CD4-positive, alpha-beta T cell treated with Interleukin-4 for 4 hours (primary cell): ENCODE measurements at places on chromosomes 7 and 10.

- DNase-seq, result no peak
Measured at GRCh38 chr7:24972166-24972477, 7.9 kb downstream of the OSBPL3 start.

GRCh38 chr10:35341521-35341920, 5.2 kb downstream of the CCNY start:
- peak; percentile 30 for DNase-seq

DNA sequence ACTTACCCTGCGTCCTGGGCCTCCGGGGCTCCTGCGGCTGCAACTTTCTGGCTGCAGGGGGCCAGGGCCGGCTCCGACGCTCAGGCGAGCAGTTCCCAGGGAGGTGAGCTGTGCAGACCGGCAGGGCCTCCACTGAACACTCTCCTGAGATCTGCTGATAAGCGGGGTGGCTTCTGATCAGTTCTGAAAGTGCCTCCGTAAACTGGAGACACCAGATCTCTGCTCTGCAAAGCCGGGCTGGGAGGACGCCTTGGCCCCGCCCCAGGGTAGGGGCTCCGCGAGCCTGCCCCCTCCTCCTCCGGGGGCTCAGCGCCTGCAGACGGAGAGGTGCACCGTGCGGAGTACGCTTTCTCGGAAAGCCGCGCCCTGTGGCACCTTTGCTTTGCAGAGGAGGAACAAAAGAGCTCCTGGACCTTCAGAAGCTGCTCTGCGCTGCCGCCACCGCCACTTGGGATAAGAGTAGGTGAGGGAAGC, 141.3 kb upstream of the VKORC1L1 start:
- no peak for DNase-seq

DNA sequence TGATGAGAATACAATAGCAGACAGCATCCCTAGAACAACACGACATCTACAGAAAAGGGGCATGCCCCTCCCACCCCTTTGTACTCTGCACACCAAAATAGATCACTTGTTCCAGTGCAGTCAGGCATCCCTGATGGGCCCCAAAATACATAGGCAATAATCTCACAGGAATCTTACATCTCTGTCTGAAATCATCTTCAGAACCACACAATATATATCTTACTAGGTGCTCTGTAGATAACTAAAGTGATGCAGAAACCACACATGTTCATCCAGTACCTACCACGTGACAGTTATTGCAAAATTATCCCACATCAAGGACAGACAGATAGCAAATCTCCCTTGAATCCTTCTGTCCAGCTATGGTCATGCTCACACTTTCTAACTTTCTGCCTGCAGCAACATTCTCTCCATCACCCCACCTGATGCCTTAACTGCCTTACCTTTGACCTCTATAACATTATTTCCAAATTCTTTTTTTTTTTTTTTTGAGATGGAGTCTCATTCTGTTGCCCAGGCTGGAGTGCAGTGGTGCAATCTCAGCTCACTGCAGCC, 30.7 kb downstream of the ST8SIA6 start:
- DNase-seq, result no peak

DNA sequence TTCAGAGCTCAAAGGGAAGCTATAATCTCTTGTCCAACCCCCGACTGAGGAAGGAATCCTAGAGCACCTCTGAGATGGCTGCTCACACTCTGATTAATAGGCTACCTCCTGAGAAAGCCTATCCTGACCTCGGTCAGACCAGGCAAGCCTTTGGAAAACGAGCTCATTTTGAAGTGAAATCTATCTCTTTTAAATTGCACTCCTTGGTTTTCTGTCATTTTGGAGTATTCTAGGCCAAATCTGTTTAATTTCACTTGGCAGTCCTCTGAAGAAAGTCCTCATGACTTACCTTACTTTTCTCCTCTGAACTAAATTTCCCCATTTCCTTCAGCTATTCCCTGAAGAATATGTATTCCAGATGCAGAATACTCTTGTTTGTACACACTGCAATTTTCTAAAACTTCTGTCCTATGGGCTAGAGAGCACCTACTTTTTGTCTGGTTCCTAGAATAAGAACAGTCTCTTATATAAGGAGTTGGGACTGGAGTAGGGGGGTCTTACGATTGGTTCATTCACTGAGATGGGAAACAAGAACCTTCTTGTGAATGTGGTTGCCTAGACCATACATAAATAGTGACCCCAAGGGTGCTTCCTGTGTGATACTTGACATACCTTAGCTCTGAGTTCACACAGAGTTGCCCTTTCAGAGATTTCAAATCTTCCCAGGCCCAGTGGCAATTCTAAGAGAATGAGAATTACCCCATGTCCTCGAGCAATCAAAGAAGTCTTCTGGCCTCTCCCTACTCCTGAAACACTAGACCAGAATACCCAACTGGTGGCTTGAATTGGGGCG, 31.9 kb upstream of the HPS1 start:
- no peak for DNase-seq

GRCh38 chr10:70893227-70894006, 5.1 kb upstream of the PCBD1 start:
- DNase-seq, result no peak

- no peak for DNase-seq
Measured at GRCh38 chr7:20952916-20953315, 166.2 kb upstream of the SP8 start.

DNA sequence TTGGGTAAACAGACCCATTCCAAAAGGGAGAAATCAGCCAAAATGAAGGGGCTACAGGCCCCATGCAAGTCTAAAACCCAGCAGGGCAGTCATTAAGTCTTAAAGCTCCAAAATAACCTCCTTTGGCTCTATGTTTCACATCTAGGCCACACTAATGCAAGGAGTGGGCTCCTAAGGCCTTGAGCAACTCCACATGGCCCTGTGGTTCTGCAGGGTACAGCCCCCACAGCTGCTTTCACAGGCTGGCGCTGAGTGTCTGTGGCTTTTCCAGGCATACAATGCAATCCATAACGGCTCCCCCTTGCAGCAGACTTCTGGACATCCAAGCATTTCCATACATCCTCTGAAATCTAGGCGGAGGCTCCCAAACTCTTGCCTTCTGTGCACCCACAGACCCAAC, 9.0 kb downstream of the TMEM243 start:
- no peak for DNase-seq

DNA sequence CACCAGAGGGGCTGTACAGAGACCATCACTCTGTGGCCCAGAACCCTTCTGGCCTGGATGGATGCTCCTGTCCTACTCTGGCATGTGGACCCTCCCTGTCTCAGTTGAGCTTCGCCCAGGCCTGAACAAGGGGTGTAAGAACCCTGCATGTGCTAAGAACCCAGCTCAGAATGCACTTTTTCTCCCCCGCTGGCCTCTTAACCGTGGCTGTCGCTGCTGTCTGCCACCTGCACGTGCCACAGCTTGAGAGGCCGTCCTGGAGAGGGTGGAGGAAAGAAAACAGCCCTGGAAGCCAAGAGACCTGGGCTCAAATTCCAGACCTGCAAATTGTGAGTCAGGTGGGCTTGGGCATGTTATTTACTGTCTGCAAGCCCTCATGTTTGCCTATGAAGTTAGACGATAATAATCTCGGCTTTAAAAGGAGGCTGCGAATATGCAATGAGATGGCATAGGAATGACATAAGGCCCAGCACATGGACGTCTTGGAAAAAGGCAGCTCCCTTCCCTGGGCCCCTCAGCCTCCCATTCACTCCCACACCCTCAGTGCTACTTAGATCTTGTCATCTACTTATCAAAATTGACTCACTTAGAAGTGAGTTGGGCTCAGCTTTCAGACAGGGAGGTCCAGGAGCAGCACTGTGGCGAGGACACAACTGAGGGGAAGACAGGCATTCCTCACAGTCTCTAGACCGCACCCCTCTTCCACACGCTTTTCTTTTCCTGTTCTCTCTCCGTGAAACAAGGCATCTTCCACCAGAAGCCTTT, 31.4 kb downstream of the FIGNL1 start:
- no peak for DNase-seq

DNA sequence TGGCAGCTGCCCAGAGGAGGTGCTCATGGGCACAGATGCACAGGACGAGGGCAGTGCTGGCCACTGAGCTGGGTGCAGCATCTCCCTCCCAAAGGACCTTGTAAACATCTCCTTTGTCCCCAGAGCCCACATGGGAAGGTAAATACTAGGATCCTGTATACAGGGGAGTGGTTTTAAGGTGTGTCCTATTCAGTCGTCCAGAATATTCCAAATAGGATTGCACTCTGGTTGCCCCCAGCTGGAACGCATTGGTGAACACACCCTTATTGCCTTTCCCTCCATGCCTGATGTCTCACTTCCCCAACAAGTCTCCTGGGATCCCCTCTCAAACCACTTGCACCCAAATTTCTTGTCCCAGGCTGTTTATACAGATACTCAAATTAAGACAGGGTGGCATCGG, 152.0 kb upstream of the PCBD1 start:
- DNase-seq, result no peak

- peak; percentile 16 for DNase-seq
Measured at GRCh38 chr7:2862831-2863361, 18.8 kb upstream of the GNA12 start.

- DNase-seq, result no peak
Measured at GRCh38 chr10:77566914-77567566, 70.6 kb downstream of the KCNMA1 start.

- DNase-seq, result no peak
Measured at GRCh38 chr10:102620591-102621442, 23.5 kb upstream of the TRIM8 start.

DNA sequence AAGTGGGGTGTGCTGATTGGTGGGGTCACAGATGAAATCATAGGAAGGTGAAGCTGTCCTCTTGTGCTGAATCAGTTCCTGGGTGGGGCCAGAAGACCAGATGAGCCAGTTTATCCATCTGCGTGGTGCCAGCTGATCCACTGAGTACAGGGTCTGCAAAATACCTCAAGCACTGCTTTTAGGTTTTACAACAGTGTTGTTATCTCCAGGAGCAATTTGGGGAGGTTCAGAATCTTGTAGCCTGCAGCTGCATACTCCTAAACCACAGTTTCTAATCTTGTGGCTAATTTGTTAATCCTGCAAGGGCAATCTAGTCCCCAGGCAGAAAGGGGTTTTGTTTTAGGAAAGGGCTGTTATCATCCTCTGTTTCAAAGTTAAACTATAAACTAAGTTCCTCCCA, 17.0 kb upstream of the IFRD1 start:
- no peak for DNase-seq

DNA sequence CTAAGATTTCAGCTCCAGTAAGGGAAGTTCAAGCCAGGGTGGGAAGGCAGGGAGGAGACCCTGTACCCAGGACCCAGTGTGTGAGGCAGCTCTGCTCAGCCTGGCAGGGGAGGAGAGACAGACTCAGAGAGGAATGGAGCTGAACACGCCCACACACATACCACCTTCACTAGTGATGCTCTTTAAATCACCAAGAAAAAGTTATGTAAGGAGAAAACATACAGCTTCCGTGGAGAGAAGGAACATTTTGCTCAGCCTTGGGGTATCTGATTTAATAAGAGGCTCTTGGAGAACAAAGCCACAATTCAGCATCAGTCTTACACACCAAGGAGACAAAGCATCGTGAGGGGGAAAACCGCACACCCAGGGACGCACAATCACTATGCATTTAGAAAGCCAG, 62.9 kb downstream of the PRKAG2 start:
- DNase-seq, result no peak

GRCh38 chr7:16649196-16649595, 3.2 kb downstream of the BZW2 start:
- DNase-seq, result no peak
